ENCODE measurements at places on chromosomes 7 and 10. TPM values are rescaled to one million over a fixed set of nuclear protein-coding genes. Genes with fewer than 3 reads are reported as not detected.

DNA sequence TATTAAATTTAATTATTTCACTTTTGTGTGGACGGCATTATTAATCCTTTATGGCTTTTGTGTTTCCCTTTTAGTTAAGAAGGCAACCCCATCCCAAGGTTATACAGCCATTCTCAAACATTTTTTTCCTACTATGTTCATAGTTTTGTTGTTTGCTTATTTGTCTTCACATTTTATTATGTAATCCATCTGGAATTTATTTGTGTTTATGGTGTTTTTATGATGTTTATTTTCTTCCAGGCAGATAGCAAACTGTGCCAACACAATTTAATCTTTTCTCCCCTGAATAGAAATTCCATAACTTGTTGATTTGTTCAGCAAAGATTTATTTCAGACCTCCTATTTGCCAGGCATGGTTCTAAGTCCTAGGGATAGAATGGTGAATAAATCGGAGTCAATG lies 42.9 kb downstream of the RAB18 start:
- no peak for DNase-seq

DNA sequence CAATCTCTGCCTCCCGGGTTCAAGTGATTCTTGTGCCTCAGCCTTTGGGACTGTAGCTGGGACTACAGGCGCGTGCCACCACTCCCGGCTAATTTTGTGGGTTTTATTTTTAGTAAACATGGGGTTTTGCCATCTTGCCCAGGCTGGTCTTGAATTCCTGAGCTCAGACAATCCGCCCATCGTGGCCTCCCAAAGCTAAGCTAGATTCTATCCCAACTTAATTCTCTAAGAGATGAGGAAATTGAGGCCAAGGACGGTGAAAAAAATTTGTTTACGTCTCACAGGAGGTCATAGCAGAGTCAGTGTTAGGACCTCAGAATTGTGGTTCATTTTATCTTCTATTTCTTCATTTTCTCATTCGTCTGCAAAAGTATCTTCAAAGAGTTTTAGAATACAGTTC lies 6.1 kb downstream of the CCAR1 start:
- no peak for DNase-seq

GRCh38 chr10:33237736-33238624 lies 96.5 kb downstream of the NRP1 start:
- no peak for DNase-seq

- no peak for DNase-seq
Measured at GRCh38 chr10:21860718-21861117, 142.8 kb downstream of the DNAJC1 start.

DNA sequence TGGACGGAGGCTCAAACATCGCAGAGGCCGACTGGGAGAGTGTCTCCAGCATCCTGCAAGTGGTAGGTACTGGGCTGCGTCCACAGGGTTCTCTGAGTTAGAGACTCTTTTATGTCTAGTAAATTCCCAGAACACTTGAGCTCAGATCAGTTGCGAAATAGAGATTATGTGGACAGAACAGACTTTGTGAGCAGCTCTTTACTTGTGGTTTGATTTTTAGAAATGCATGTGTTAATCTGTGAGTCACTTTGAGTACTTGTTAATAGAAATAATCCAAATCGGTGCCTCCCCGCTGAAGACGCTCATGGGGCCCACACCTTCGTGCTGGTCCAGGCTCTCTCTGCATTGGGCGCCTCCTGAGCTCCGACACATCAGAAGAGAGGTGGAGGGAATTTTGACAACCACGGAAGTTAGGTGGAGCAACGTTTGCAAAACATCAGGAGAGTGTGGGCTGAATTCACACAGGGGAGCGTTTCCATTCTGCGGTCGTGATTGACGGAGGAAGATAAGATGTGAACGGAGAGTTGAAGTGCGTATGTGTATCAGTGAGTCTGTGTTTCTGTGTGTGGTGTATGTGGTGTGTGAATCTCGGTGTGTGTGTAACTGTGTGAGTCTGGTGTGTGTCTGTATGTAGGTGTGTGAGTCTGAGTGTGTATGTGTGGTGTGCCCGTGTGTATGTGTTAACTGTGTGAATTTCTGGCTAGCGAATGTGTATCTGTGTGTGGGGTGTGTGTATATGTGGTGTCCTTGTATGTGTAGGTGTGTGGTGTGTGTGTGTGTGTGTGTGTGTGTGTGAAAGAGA lies 32.1 kb downstream of the PFKP start:
- no peak for DNase-seq

Gene HOGA1
- total RNA-seq: 6.6 TPM

GRCh38 chr7:33287738-33288137 lies 158.4 kb downstream of the BBS9 start:
- no peak for DNase-seq

Gene BHLHA15
- total RNA-seq: 3.5 TPM

GRCh38 chr10:48503293-48503911 lies 101.5 kb downstream of the ARHGAP22 start:
- DNase-seq: no peak

Gene SPDYE5
- not detected for total RNA-seq

Measured in omental fat pad (tissue), 4 donors.